ENCODE measurements at places on chromosomes 12 and 14.

GRCh38 chr12:8038659-8039114 lies 6.2 kb downstream of the FOXJ2 start:
- no peak for DNase-seq

DNA sequence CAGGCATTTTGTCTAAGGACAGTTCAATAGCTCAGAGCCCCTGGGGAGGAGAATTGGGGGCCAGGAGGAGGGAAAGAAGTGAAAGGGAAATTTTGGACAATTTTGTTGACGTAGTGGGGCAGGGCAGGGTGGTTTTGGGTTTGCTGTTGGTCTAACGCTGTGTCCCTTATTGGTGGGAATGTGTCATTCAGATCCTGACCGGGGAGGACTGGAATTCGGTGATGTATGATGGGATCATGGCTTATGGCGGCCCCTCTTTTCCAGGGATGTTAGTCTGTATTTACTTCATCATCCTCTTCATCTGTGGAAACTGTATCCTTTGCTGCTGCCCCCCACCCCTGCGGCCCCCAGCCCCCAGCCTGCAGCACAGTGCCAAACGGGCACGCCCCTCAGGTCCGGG lies 212.1 kb upstream of the FKBP4 start:
- DNase-seq = no peak

DNA sequence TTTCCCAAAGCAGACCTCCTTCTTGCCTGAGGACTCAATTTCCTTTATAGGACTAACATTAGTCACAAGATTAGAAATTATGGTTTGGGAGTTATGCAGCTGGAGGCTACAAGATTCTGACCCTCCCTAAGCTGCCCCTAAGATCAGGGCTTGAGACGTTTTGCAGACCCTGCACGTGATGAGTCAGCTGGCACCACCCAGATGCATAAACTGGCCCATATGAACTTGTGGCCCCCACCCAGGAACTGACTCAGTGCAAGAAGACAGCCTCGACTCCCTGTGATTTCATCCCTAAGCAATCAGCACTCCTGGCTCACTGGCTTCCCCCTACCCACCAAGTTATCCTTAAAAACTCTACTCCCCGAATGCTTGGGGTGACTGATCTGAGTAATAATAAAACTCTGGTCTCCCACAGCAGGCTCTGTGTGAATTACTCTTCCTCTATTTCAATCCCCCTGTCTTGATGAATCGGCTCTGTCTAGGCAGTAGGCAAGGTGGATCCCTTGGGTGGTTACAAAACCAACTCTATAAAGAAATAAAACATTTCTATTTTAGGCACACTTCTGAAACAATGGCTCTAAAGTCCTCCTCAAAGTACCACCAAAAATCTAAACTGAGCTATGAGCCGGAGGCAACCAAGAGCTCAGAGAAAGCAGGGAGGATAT lies 233.4 kb downstream of the TMEM132D start:
- no peak for DNase-seq

GRCh38 chr14:62002642-62003041 lies 240.4 kb downstream of the SNAPC1 start:
- DNase-seq = no peak

- peak; percentile 28 for DNase-seq
Observed at GRCh38 chr14:71742485-71742884, 189.7 kb upstream of the RGS6 start.

GRCh38 chr12:8089716-8090115 lies 7.6 kb downstream of the NECAP1 start:
- DNase-seq = no peak

DNA sequence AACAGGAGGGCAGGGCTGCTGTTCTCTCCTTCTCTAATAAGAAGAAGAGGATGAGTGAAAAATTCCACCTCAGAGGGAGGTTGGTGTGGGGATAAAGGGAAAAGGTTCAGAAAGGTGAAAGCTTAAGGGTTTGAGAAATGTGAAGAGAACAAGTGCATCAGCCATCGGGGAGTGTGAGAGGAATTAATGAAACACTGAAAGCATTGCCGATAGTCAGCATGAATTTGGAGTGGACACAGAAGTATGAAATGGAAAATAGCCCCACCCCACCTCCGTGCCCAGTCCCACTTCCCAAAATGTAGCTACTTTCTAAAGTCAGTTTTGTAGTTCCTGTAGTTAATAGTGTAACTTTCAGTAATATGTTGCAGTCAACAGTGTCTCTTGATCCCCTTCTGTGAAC lies 33.4 kb downstream of the DIP2B start:
- DNase-seq = no peak

GRCh38 chr12:52123487-52124186 lies 44.1 kb downstream of the SMIM41 start:
- no peak for DNase-seq

DNA sequence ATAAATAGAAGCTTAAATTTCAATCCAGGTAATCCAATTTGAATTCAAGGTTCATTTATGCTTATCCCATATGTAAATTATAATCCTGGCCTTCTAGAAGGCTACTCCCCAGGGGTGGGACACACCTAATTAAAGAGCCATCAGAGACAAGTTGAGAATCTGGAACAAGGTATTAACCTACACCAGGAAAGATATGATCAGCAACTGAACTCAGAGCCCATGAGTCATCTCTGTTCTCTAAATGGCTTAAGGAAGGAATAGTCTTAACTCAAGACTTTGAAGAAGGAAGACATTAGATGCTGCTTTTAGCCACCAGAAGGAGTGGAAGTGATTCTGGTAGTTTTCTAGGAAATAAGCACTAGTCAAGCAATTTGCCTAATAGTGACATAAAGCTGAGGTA lies 88.0 kb downstream of the KIF21A start:
- DNase-seq = no peak

- peak; percentile 18 for DNase-seq
Observed at GRCh38 chr12:40152783-40153383, 47.0 kb upstream of the SLC2A13 start.

DNA sequence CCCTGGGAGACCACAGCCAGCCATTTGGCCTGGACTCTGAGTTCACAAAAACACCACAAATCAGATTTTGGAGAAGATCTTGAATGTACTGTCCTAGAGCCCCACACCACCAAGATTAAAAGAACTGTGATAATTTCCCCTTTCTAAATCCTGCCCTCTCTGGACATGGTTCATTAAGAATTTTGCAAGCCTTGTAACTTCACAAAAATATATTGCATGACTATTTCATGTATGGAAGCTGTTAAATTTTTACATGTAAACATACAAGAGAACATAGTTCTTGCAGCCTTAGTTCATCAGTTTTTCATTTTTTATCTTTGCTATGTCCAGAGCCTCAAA lies 97.0 kb downstream of the SCARB1 start:
- DNase-seq = no peak

GRCh38 chr12:76158518-76159321 lies 74.2 kb upstream of the NAP1L1 start:
- DNase-seq = peak; percentile 65

GRCh38 chr12:3600039-3600720 lies 109.2 kb downstream of the PRMT8 start:
- DNase-seq = no peak

- DNase-seq = no peak
Observed at GRCh38 chr12:7966563-7966962, 30.6 kb upstream of the SLC2A3 start.

GRCh38 chr12:113991224-113992044 lies 25.3 kb upstream of the RBM19 start:
- DNase-seq = no peak

DNA sequence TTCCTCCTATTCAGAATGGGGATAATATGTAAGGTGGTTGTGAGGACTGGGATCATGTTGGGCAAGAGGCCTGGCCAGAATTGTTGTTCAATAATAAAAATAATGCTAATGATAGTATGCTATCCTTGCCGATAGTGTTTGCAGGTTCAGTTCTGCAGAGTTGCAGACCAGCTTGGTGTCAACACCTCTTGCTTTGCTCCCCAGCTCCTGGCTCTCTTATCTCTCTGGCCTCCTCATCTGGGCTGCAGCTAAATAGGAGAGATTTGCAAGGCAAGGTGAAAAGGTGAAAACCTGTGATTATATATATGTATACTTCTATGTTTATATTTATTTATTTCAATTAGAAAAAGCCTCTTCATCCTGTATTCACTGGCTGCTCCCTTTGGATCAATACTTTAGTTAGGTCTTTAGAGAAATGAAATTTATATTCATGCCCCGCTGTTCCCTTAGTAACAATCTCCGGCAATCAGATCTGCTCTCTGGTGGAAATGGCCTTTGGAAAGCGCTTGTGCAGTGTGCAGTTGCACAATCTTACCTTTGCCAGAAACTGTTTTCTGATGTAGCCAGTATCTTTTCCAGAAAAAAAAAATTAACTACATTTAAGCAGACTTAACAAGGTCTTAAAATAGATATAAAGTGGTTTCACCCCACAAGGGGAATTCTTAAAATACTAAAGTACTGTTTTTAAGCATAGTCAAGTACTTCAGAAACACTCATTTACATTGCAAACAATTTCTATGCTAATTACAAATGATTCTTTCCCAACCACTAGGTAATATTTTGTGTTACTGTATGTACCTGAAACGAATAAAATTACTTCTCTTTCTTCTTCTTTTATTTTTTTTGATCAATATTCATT lies 19.1 kb upstream of the ACVR1B start:
- no peak for DNase-seq

- no peak for DNase-seq
Observed at GRCh38 chr14:87874676-87875075, 118.3 kb downstream of the GALC start.

GRCh38 chr12:57242691-57243454 lies 8.1 kb downstream of the STAC3 start:
- DNase-seq = no peak

- DNase-seq = no peak
Observed at GRCh38 chr14:78445275-78445674, 275.1 kb downstream of the NRXN3 start.

GRCh38 chr12:111596985-111597830 lies 1.9 kb downstream of the ATXN2 start:
- DNase-seq = no peak

DNA sequence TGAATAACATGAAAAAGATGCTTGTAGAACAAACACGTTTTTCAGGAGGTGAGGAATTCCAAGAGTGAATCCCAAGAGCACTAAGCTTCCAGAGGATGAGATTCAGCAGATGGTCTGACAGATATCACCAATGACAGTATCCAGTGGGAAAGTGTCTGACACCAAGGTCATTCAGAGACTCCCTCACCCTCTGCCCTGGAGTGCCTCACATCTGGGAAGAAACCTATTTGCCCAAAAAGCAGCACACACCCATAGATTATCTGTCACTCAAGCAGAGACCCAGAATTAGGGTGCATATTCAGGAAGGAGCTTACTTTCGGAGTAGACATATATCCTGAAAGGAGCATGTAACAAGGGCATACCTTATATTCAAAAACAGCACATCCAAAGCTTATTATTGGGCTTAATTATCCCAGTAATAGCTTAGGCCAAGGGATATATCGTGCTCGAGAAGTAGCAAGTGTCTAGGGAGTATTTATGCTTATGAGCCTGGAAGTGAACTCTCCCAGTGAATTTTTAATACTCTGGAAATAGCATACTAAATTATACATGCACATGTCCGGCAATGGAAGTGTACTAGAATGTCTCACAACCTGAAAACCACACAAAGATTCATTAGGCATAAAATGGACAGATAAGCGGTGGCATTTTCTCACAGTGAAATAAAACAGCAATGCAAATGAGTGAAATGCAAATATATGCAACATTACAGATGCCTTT lies 998.1 kb upstream of the TMEM132C start:
- no peak for DNase-seq

DNA sequence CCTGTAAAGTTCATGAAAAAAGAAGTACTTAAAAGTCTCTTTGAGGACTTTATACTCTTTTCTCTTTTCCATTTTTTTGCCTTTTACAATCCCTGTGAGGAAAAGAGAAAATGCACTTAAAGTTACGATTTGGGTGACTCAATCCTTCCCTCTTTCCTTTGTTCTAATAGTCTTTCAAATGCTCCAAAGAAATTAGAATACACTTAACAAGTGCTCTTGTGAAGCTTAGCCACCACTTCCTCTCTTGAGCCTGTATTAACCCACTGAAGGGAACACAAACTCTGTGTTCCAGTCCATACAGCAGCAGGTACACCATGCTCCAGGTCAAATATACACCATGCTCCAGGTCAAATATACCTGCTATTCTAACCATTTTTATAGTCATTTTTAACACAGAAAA lies 581.1 kb upstream of the MGAT4C start:
- no peak for DNase-seq
